ENCODE measurements at places on chromosomes 1 and 21.
A peak's percentile ranks its signal among the peaks of the same experiment; 100 is the strongest.

GRCh38 chr1:223479718-223480425 is 86.7 kb downstream of the CCDC185 start:
- DNase-seq = no peak

DNA sequence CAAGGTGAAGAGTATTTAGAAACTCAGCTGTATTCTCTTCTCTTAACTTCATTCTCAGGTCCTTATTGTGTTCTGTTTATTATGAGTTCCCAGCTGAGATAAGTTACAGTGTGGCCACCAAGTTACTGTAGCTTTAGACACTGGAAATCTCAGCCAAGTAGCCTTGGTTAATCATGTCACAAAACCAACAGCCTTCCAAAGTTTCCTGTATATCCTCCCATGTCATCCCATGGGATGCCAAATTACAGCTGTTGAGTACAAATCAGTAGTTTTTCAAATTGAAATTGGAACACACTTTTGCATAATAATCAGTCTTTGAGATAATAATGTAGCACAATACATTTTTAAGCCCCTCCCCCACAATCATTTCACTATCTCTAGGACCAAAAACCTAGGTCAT is 10.7 kb downstream of the ADAMTS5 start:
- no peak for DNase-seq

GRCh38 chr1:15410223-15410883 is 665 bp downstream of the EFHD2 start:
- DNase-seq = no peak

GRCh38 chr1:229001467-229002011 is 266.3 kb downstream of the RHOU start:
- no peak for DNase-seq

DNA sequence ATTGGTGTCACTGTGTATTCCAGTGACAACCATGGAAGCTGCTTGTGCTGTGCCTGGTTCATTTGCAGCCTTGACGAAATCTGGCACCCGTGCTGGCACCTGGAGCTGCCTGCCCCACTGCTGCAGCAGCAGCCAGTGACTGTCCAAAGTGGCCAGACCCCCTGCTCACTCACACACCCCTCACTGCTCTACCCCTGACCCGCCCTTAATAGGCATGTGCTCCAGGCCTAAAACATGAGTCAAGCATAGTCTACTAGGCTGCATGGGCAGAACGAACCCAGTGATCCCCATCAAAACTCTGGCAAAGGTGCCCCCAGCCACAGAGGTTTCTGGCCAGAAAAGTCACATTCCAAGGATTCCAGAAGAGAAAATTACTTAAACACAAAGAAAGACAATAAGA is 7.7 kb downstream of the PRAMEF1 start:
- DNase-seq = no peak

DNA sequence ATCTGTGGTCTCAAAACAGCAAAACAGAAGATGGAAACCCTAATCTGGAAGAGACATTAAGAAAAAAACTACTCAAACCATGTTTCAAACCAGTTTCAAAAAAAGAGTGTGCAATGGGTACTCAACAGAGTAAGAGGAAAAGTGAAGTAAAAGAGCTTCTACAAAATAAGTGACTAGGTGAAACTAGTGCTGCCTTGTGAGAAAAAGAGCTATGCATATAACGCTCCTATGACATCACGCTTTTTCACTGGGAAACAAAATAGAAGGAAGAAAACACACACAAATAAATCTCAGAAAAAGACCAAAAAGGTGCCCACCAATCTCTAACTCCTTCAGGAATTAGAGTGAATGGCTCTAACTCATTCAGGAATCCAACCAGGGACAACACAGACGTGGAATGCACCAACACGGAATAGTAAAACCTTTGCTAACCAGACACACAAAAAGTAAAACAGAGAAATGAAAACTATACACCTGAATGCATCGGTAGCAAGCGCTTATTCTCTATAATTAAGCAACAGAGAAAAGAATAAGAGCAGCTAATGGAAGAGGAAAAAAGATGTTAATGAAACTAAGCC is 1.3 kb downstream of the FOXJ3 start:
- DNase-seq = no peak

DNA sequence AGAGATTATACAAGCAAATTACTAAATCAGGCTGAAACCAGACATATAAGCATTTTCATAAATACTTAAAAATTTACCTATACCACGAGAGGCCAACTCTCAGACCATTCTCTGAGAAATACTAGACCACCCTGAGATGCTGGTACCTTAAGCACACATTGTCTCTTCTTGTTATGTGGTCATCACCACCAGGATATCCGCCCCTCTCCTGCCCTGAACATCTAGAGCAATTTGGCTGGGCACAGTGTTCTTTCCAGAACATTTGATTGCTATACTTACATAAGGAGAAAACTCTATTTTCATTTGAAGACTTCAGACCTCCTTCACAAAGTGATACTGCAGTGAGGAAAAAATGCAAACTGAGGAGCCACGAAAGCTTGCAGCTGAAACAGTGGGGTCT is 36.2 kb upstream of the DUSP10 start:
- no peak for DNase-seq

- no peak for DNase-seq
These were observed 62.2 kb upstream of the ATP1B1 start for GRCh38 chr1:169044296-169044695.

- no peak for DNase-seq
These were observed 448 bp downstream of the AURKAIP1 start for GRCh38 chr1:1374589-1374928.

DNA sequence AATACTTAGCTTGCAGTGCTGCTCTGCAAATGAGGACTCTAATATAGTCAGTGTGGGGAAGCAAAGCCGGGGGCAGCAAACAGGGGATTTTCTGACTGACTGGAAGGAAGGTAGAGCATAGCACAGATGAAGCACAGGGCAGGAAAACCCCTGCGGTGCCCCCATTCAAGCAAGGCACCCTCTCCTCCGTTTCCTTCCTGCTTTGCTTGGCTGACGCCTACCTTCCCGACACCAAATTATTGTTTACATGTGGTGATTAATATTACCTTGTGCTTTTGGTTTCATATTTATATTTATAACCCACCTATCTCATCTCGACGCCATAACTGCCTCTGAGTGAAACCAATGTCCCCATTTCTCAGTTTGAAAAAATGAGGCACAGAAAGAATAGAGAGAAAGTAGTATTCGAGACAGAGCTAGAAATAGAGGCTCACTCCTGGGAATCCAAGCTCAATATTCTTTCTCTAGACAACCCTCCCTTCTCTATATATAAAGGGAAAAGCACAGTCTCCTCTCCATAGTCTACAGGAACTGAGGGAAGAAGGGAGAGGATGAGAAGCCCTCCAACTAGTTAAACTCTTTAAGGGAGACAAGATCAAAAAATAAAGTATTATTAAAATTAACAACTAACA is 41.3 kb downstream of the PIK3C2B start:
- DNase-seq = no peak

GRCh38 chr1:23384312-23385058 is 14.8 kb upstream of the ZNF436 start:
- no peak for DNase-seq

- DNase-seq = peak; percentile 70
These were observed 16.5 kb downstream of the ZNF697 start for GRCh38 chr1:119631433-119632102.

GRCh38 chr1:75469586-75470173 is 141.2 kb downstream of the SLC44A5 start:
- DNase-seq = no peak

- DNase-seq = no peak
These were observed 13.4 kb downstream of the OR10R2 start for GRCh38 chr1:158485455-158485854.

GRCh38 chr1:53616511-53616910 is 122.5 kb downstream of the GLIS1 start:
- no peak for DNase-seq

- no peak for DNase-seq
These were observed 483.4 kb downstream of the NPHP4 start for GRCh38 chr1:5508669-5509330.

GRCh38 chr1:56578963-56579875 is at the start of gene PLPP3:
TSS of gene PLPP3 (minus strand) at chr1:56579563. CDS start at chr1:56579016, 547 bp downstream.
- DNase-seq = peak; percentile 70

GRCh38 chr1:104868794-104869193 is 1119.1 kb downstream of the AMY1C start:
- DNase-seq = no peak

- DNase-seq = no peak
These were observed 12.2 kb upstream of the AGO1 start for GRCh38 chr1:35870651-35871309.

DNA sequence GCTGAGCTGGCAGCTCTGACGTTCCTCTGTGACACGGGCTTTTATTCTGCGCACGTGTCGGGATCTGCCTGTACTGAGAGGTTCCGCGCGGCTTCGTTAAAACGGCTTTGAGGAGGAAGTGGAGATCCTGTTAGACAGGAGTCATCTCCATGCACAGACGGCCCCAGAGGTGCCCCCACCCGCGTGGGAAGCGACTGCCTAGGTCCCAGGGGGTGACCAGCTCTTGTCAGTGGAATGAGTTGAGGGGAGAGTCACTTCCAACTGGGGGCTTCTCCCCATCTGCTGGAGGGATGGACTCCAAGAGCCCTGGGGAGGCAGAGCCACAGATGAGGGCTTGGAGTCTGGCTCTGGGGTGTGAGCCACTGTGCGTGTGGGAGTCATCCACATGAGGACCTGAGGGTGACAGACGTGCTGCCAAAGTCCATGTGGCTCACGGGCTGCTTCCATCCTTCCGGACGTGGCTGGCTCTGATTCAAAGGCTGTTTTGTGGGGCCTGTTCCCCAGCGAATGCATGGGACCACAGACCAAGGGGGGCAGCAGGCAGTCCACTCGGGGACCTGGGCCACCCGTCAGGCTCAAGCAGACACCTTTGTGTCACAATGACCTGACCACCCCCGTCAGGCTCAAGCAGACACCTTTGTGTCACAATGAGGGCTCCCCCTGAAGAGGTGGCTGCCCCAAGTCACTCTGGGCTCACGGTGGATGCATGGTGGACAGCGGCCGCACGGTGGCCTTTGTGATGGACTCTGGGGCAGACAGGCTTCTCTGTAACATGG is 26.8 kb downstream of the PTTG1IP start:
- DNase-seq = no peak

DNA sequence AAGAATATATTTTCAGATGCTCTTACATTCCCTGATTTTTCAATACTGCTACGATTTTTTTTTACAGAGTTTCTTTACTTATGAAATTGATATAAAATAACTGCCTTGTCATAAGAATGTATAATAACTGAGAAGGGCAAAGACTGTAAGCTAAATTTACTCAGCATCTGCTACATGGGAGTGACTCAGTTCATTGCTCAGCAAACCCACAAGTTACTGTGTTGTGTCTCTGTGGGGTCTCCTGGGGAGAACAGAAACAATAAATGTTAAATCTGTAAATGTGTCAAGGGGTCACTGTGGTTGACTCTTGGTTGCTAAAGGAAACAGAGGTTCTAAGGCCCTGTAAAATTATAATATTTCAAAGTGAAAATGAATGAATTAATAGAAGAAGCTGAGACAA is 210.3 kb upstream of the CACYBP start:
- DNase-seq = no peak

DNA sequence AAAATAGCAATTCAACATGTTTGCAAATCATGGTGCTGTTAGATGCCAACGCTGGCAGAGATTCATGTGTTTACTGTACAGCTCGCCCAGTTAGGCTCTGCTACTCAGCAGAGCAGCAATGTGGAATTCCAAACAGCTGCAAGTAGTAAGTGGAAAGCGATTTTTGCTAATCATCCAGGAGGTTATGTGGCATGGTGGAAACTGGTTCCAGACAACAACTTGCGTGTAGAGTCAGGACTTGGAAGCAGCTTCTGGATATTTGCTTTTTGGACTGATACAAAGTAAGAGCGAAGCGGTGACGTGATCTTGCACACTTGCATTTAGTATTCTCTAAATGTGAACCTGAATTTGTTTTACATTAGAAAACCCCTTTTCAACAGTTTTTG is 27.1 kb upstream of the HHAT start:
- no peak for DNase-seq

- DNase-seq = no peak
These were observed 7.4 kb upstream of the DEGS1 start for GRCh38 chr1:224175617-224176016.

GRCh38 chr21:20789729-20790500 is 208.3 kb upstream of the NCAM2 start:
- no peak for DNase-seq

- DNase-seq = no peak
These were observed 12.4 kb downstream of the SLC2A7 start for GRCh38 chr1:9013819-9014218.

GRCh38 chr21:41957991-41958766 is 4.4 kb upstream of the C2CD2 start:
- DNase-seq = peak; percentile 29

GRCh38 chr1:183248989-183249691 is 63.1 kb downstream of the LAMC2 start:
- DNase-seq = no peak

GRCh38 chr1:3924186-3924824 is 24.2 kb upstream of the C1orf174 start:
- no peak for DNase-seq

DNA sequence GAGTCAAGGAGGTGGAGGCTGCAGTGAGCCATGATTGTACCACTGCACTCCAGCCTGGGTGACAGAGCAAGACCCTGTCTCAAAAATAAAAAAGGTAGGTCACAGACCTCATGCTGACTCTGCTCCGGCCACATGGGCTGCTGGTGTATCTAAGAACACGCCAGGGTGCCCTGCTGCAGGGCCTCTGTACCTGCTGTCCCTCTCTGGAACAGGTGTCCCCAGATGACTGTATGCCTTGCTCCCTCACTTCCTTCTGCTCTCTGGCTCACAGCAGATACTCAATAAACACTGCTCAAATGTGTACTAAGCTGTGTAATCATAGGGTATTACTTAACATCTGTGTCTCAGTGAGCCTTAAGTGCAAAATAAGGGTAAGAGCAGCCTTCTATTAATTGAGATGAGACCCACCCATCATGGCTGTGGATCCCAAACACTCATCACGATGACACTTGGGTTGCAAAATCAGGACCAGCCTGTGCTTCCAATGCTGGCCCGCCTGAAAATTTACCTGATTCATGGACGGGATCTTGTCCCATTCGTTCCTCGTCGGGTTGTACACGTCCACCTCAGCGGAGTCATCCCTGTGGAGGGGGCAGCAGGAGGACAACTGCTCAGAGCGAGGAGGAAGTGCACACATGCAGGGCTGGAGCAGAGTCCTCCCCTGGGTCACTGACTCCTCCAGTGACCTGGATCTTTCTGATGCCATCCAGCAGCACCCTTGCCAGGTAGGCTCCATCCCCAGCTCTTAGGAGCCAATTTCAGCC is 7.5 kb downstream of the KLHL21 start:
- DNase-seq = no peak

DNA sequence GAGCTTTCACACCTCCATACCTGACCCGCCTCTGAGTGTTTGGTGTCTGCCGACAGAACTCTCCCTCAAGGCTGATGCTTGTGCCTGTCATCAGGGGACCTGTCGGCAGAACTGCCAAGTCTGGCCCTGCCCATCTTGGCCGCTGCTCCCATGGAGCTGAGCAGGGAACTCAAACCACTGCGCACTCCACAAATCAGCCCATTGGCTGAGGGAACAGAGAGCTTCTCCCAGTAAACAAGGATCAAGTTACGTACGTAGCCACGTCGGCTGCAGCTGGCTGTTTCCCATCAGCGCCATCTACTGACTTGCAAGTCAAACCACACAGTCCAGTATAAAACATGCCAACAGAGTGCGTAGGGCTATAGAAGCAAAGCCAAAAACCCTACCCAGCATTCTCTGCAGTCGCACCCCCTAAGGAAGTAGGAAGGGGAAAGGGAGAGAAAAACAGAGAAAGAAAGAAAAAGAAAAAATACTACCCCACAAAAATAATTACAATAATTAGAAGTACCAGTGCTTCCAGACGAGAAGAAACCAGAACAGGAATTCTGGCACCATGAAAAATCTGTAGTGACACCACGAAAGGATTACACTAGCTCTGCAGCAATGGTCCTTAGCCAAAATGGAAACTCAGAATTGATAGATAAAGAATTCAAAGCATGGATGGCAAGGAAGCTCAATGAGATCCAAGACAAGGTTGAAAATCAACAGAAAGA is 13.1 kb downstream of the KRTAP13-1 start:
- no peak for DNase-seq
